ENCODE measurements at places on chromosomes 13 and 19. TPM values are rescaled to one million over a fixed set of nuclear protein-coding genes. Genes with fewer than 3 reads are reported as not detected.

LGALS7B gene
- 0.39 TPM for total RNA-seq

PRRG2 gene
- total RNA-seq: 2.4 TPM

APC2 gene
- total RNA-seq: under 0.01 TPM

PRR20B gene
- not detected for total RNA-seq

OR7A5 gene
- total RNA-seq: not detected

OR10H5 gene
- not detected for total RNA-seq

NEK5 gene
- total RNA-seq: 0.13 TPM

LRRC63 gene
- not detected for total RNA-seq

URAD gene
- not detected for total RNA-seq
